Effector memory CD4-positive, alpha-beta T cell (primary cell): ENCODE measurements at places on chromosomes 11 and 22.

DNA sequence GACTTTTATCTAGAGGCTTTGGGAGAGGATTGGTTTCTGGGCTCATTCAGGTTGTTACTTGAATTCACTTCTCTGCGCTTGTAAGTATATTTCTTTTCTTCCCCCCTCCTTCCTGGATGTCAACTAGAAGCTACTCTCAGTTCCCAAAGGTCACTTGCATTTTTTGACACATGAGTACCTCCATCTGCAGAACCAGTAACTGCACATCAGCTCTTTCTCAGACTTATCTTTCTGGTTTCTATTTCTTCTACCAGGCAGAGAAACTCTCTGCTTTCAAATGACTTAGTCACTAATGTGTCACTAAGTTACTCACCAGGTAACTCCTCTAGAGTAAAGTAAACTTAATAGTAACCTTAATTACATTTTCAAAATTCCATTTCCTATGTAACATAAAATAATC is 773.0 kb upstream of the LUZP2 start:
- no peak for DNase-seq

DNA sequence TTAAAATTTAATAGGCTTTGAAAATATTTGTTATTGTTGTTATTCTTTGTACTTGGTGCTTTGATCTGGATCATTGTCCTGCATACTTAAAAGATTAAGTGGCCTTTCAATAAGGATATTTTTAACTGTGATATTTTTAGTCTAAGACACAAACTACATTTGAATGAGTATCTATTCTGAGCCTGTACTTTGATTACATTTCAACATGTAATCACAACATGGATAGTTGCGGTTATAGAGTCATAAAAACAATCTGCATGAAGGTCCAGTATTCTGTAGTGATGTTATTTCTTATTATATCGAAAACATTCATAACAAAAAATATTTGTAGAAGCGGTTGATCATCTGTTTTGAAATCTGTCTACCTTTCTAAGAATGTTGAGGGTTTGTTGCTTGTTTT is 58.6 kb downstream of the HIPK3 start:
- DNase-seq: no peak

- no peak for DNase-seq
These were observed 544.3 kb upstream of the LRRC4C start for GRCh38 chr11:42003801-42004200.

GRCh38 chr11:12653729-12654128 is 20.5 kb upstream of the TEAD1 start:
- DNase-seq: no peak

- no peak for DNase-seq
These were observed 584.3 kb downstream of the BRD1 start for GRCh38 chr22:49243335-49243734.

- DNase-seq: no peak
These were observed 535 bp downstream of the AQP11 start for GRCh38 chr11:77590194-77590782.

GRCh38 chr11:76148231-76148630 is 58.1 kb downstream of the WNT11 start:
- no peak for DNase-seq

DNA sequence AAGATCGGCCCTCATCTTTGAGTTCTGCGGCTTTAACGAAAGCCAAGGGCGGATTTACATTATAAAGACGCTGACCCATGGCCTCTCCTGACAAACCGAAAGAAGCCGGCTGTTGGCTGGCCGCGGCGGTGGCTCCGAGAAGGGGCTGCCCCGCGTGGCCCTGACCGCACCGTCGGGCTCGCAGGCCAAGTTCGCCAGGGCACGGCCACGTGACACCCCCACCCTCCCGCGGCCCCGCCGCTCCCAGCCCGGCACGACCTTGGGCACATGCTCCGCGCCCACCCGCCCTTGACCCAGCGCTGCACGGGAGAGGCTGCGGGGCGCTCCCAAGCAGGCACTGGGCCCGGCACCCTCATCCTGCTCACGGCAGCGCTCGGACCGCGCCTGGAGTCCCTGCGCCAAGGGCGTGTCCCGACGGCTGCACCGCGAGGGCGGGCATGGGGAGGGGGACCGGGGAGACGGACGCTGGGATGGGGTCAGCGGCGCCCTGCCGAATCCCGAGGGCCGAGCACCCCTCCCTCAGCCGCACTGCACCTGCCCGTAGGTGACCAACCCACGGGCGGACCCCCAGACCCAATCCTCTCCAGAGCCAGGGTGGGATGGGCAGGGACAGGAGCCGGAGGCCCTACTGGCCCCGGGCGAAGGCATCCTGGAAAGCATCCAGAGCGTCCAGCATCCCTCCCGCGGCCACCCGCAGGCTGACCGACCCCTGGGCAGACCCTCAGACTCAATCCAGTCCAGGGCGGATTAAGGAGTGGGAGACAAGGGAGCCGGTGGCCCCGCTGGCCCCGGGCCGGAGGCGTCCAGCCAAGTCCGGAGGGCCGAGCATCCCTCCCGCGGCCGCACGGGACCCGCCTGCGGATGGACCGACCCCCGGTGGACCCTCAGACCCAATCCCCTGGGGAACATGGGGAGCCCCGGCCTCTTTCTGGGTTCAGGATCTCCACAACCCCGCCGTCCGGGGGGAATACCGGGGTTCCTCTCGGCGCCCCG is 759 bp downstream of the CPT1A start:
- no peak for DNase-seq

GRCh38 chr22:49827853-49828598 is at the start of gene BRD1:
BRD1 (minus strand) TSS chr22:49827873; CDS start chr22:49824317, 3,556 bp downstream.
- DNase-seq: no peak

- no peak for DNase-seq
These were observed 112.7 kb downstream of the MORC2 start for GRCh38 chr22:30855677-30856518.

DNA sequence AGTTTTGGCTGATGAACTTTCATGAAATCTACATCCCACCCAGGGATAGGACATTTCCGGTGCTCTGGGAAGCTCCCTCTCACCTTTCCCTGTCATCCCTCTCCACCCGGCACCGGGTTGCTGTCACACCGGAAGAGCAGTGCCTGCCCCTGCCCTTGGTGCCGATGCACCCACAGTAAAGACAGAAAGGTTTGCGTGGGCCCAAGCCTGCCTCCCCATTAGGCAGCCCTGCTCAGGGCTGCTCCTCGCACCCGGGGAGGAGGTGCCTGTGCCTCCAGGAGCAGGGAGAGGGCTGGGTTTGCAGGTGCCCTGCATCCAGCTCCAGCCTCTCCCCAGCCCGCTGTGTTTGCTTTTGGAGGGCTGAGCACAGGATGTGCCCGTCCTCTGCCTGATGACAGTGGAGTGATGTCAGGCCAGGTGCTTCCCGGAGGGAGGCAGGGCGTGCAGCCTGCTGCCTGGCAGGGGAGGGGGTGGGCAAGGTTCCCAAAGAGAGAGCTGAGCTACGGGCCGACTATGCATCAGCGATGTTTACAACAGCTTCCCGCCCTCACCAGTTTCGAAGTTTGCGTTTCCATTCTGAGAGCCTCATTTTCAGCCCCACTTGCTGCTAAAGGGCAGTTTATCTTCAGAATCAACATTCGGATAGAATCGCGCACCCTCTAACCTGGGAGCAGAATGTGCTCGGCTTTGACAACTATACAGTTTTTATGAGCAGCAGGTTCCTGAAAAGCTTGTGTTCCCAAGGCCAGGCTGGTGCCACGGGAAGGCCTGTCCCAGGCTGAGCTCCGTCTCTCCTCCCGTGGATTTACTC is 83.2 kb upstream of the CLDN5 start:
- DNase-seq: no peak

GRCh38 chr11:69630017-69630416 is 10.9 kb upstream of the CCND1 start:
- DNase-seq: no peak

DNA sequence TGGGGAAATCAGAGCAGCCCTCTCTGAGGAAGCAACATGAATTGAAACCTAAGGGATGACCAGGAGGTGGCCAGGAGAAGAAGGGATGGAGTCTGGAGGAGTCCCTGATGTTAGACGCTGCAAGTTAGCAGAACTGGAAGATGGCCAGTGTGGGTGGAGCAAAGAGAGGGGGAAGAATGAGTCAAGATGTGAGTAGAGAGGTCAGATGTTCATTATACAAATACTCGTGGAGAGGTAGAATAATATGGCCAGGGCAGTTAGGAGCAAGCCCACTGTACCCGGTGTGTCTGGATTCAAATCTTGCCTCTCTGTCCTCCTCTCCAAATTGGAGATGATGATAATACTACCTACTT is 242.0 kb downstream of the TENM4 start:
- DNase-seq: no peak
